Stimulated activated CD8-positive, alpha-beta memory T cell treated with anti-CD3 and anti-CD28 coated beads, Interleukin-15, amount 100 ng/mL, for 1 hour (primary cell): ENCODE measurements at places on chromosomes 16 and 17.

DNA sequence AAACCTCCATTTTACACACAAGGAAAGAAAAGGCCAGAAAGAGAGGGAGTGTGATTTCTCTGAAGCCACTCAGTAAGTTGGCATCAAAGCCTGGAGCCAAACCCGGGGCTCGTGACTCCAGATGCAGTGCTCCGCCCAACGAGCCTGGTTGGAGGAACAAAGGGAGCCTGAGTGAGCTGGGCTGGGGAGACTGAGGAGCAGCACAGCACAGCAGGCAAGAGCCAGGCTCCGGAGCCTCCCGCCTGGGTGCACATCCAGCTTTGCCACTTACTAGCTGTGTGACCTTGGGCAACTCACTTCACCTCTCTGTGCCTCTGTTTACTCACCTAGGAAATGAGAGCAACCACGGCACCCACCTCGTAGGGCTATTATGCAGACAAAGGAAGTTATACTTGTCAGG, 5.6 kb downstream of the GSG1L start:
- no peak for DNase-seq

- no peak for DNase-seq
Observed at GRCh38 chr16:47873434-47873833, 282.4 kb downstream of the ABCC12 start.

DNA sequence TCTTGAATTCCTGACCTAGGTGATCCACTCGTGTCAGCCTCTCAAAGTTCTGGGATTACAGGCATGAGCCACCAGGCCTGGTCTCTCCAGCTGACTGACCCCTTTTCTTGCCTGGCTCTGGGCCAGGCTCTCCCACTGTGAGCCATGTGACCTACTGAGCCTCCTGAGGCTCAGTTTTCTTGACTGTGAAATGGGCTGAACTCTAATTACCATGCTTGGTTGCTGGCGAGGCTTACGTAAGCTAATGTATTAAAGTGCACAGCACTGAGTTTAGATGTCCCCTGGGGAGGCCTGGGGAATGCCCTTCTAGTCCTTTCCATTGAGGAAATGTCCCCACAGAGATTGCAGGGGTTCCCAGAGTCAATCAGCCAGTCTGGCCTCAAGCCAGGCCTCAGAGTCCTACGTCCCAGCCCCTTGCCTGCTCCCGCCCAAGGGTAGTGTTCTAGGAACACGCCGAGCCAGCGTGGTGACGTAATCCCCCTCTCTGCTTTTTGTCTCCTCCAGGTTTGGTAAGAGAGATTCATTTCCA, 45.8 kb upstream of the LGALS9 start:
- no peak for DNase-seq

- DNase-seq = no peak
Observed at GRCh38 chr16:35746281-35746962, 2287.0 kb downstream of the TP53TG3F start.

- no peak for DNase-seq
Observed at GRCh38 chr17:64092113-64092512, 37.8 kb downstream of the ERN1 start.

DNA sequence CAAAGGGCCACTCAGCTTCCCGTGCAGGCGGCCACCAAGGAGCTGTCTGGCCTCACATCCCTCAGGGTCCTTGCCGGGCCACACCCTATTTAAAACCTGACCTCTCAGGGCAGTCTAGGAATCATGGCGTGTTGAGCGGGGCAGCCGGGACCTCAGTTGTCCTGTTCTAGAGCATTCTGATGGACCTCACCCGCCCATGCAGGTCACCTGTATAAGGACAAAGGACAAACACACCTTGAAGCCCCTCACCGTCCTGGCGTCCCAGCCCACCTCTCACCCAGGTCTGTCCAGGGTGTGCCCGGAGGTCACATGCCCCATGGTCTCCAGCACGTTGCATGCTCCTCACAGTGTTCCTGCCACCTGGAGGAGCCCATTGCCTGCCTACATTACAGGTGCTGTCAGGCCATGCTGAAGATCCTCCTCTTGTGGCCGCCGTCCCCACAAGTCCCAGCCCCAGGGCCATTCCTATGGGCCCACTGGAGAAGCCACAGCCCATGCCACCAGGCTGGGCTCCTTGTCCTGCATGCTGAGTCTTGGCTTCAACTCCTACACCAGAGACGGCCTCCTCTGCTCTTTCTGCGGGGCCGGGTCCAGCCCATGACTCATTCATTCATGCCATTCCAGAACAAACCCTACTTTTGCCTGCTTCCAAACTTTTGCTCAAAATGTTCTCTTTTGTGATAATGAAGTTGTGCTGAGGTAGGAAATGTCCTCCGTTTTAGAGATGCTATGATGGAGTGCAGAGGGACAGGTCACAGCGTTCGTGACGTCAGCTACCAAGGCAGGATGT, 46.3 kb downstream of the PEMT start:
- no peak for DNase-seq

DNA sequence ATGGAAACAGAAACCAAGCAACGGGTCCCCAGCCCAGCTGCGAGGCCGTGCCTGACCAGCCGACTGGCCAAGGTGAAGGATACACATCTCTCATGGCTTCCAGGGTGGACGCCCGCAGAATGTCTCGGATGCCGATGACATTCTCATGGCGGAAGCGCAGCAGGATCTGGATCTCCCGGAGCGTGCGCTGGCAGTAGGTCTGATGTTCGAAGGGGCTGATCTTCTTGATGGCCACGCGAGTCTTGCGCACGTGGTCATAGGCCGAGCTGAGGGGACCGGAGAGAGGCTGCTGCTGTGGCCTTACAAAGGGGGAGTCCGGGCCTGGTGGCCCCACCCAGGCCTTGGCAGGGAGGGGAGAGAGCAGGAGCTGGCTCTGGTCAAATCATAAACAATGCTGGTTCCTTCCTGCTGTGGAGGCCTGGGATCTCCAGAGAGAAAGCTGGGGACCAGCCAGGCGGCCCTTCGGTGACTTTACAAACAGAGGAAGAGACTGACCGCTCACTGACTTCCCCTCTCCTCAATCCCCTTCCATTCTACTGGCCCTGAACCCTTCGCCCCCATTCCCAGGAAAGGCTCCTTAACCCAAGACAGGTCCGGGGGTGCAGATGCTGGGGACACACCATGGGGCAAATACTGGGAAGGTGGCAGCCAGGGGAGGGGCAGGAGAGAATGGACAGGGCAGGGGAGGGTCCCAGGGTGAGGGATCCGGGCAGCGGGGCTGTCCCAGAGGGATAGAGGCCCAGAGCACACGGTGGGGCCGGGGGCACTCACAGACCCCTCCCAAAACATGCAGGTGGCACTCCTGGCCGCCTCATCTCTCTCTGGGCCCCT, 1.1 kb downstream of the MAPK3 start:
- no peak for DNase-seq

GRCh38 chr16:2154533-2155090, 970 bp upstream of the TRAF7 start:
- no peak for DNase-seq

DNA sequence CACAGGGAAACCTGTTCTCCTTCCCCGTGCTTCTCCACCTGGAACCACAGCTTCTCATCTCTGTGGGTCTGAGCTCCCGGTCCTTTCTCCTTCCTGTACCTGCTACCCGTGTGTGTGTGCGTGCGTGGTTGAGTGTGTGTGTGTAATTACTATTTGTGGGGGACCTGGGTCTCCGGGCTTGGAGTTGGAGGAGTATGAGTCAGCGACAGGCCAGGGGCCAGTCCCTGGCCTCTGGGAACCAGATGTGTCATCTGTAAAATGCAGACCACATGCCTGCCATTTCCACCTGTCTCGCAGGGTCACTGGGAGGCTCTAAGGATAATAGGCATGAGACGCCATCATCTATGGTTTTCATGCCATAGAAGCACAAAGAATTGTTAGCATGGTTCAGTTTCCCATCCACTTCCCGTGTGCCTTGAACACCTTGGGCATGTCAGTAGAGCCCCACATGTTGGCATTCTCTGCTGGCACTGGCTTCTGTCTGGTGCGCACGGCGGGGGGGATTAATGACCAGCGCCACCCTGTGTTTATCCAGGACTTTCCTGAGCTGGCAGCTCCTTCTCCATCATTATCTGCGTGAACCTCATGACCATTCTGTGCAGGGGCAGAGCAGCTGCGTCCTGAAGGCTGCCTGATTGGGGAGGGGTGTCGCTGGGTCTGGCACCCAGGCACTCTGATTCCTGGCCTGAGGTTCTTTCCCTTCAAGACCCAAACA, 1.5 kb downstream of the ZNF205 start:
- DNase-seq = no peak

DNA sequence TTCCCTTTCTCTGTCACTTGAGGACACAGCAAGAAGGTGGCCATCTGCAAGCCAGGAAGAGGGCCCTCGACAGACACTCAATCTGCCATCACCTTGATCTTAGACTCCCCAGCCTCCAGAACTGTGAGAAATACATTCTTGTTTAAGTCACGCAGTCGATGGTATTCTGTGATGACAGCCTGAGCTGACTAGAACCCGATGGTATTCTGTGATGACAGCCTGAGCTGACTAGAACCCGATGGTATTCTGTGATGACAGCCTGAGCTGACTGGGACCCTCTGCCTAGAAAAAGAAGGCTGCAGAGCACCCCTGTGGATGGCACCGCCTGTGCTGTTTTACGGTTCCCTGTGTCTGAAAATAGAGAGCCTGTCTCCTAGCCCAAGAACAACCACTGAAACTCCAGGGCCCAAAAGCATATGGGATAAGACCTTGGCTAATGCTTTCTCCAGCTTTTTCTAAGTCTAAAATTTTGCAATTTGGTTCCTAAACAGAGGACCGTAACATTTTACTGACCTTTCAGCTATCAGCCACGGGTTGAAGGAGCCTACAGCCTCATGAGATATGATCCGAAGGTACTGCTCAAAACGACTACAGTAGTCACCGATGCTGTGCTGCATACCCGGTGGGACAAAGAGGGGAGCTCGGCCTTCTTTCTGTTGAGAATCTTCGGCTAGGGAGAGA, 33.1 kb upstream of the PITPNM3 start:
- DNase-seq = no peak
